ENCODE measurements at places on chromosomes 13 and 19.

DNA sequence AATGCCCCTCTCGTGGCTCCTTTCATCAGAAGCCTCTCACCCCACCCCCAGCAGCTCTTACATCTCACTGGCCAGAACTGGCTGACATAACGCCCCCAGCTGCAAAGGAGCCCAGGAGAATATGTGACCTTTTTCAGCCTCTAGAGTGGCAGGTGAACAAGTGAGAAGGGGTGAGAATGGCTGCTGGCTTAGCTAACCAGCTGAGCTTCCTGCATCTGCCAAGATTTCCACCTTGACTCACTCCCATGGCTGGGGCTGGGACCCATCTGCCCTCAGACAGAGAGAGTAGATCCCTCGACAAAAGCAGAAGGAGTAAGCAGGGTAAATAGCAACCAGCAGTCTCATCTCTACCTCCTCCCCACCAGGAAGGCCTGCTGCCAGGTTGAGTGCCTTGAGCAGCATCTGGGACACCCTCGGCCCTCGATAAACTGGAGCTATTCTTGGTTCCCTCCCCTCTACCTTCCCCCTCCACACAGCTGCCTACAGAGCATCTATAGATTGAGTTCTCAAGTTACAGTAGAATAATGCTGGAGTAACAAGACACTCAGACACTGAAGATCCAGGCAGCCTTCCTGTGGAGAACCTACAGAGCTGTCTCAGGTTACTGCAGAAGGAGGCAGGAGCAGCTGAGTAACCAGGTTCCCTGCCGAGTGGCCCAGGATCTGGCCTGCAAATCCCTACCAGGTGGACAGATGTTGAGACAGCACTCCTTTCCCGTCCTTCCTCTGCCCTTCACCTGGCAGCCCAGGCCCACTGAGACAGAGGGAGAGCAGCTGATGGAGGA, 15.5 kb downstream of the KASH5 start:
- no peak for DNase-seq

DNA sequence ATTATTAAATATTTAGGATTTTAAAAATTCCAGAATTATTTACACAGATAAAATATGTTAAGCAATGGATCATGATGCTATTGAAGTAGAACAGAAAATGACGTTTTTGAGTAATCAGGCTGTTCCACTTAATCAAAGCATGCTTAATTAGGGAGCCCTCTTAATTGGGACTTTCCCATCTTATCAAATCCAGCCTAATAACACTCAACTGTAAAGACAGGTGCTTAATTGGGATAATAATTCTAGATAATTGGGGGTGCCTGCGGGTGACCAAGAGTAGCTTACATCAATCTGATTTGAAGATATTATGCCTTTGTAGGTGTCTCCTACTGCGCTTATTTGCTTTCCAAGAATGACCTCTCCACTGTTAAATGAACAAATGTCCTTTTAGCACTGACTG, 742.2 kb upstream of the SLITRK6 start:
- DNase-seq: no peak

DNA sequence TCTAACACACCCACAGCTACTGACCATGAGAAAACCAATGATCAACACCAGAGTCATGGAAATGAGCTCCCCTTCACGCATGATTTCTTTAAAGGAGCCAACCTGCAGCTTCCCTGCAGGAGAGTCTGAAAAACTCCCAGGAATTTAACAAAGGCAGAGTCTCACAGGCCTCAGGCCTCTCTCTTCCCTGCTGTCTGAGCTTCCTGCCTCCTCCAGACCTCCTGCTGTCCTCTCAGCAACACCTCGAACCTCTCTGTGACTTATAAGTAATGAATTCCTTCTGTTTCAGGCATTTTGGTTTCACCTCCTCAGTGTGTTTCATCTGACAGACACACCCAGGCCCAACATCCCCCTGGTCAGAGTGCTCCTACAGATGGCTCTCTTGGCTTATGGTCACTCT, 1044.4 kb downstream of the UQCRFS1 start:
- DNase-seq: no peak

- no peak for DNase-seq
Measured at GRCh38 chr13:97113231-97114001, 108.7 kb upstream of the MBNL2 start.
